Osteocyte (in vitro differentiated cells): ENCODE measurements at places on chromosomes 6 and 20. TPM values are rescaled to one million over a fixed set of nuclear protein-coding genes. Genes with fewer than 3 reads are reported as not detected.

DNA sequence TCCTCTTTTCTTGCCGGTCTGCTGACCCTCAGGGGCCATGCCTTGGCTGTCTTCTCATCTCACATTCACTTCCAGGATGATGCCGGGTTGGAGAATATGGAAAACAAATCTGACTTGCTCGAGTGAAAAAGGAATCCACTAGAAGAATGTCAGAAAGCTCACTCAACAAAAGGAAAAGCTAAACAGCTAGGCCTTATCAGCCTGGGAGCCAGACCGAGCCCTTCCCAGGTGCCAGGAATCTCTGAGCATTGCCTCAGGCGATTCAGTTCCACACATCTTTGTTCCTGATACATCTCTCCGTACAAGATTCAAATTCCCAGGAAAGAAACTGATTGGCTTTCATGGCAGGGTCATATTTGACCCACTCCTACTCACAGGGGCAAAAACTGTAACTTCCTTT is 9.2 kb upstream of the OSER1 start:
- no peak overlapping the region for H3K27ac ChIP-seq
- H3K4me3 ChIP-seq = no peak overlapping the region
- peaks cover 16% of the 10 kb centered on the region for H3K36me3 ChIP-seq
- H3K4me1 ChIP-seq = peaks cover 16% of the 10 kb centered on the region
- DNase-seq = no peak

DNA sequence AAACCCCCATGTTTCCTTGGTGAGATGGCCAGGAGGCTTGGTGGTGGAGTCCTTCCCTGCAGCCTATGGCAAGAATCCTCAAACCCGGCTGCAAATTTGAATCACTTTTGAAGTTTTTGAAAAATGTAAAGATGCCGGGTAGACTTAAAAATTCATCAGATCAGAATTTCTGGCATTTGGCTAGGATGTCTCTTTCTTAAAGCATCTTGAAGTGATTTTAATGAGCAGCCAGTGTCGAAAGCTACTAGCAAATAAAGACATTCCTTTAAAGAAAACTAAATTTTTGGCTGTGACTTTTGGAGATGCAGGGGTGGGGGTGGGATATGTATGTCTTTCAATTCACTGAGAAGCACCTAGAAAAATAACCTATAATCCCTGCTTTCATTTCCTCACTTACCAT is 25.6 kb upstream of the NOX3 start:
- no peaks in the 10 kb centered on the region for H3K36me3 ChIP-seq

GRCh38 chr20:49517805-49518100 is 35.3 kb upstream of the KCNB1 start:
- DNase-seq = no peak
- no peak overlapping the region for H3K4me3 ChIP-seq
- H3K27me3 ChIP-seq = peaks cover 4% of the 10 kb centered on the region
- no peak overlapping the region for H3K27ac ChIP-seq
- peaks cover 45% of the 10 kb centered on the region for H3K36me3 ChIP-seq

DNA sequence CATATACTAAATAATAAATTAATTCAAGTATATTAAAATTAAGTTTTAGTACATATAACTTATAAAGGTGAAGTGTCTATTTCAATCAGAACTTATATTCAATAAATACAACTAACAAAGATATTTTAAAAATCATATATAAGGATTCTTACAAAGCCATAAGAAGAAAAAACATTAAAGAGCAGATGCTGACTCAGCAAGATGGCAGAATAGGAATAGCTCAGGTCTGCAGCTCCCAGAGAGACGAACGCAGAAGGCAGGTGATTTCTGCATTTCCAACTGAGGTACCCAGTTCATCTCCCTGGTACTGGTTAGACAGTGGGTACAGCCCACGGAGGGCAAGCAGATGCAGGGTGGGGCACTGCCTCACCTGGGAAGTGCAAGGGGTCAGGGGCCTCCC is 811.1 kb downstream of the EYS start:
- DNase-seq = no peak
- no peak overlapping the region for H3K27ac ChIP-seq
- peaks cover 7% of the 10 kb centered on the region for H3K27me3 ChIP-seq
- H3K36me3 ChIP-seq = no peaks in the 10 kb centered on the region

GRCh38 chr6:33770124-33770832 is 18.7 kb downstream of the LEMD2 start:
- DNase-seq = no peak
- peaks cover 53% of the 10 kb centered on the region for H3K4me1 ChIP-seq
- H3K27me3 ChIP-seq = no peaks in the 10 kb centered on the region
- peak overlapping the region; percentile 89 for H3K27ac ChIP-seq

DNA sequence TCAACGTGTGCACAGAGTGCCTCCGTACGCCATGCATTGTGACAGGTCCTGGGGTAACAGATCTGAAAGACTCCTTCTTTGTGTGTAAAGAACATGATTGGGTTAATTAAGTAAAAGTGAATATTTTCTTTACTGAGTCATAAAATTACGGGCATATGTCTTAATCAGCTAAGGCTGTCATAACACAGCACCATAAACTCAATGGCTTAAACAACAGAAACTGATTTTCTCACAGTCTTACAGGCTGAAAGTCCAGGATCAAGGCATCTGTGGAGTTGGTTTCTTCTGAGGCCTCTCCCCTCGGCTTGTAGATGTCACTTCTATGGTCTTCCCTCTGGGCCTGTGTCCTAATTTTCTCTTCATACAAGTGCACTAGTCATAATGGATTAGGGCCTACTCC is 176.9 kb downstream of the MTFR2 start:
- H3K36me3 ChIP-seq = no peaks in the 10 kb centered on the region
- no peaks in the 10 kb centered on the region for H3K27me3 ChIP-seq
- no peak for DNase-seq
- no peak overlapping the region for H3K27ac ChIP-seq
- H3K4me3 ChIP-seq = no peak overlapping the region

DNA sequence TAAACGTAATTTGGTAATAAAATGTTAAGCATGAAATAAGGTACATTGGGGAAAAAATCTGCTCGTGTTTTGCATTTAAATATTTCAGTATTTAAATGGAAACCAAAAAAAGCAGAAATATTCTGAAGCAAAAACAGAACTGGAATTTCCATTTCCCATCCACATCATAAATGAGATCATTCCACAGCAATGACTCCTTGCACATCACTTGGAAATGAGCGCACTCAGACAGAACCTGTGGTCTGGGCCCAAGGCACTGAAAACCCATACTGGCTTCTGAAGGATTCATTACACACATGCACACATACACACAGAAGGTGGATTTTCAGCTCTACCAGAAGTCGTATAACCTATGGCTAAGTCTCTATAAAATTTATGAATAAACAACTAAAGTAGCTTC is 174.8 kb downstream of the IBTK start:
- no peaks in the 10 kb centered on the region for H3K36me3 ChIP-seq
- no peaks in the 10 kb centered on the region for H3K27me3 ChIP-seq
- DNase-seq = no peak

DNA sequence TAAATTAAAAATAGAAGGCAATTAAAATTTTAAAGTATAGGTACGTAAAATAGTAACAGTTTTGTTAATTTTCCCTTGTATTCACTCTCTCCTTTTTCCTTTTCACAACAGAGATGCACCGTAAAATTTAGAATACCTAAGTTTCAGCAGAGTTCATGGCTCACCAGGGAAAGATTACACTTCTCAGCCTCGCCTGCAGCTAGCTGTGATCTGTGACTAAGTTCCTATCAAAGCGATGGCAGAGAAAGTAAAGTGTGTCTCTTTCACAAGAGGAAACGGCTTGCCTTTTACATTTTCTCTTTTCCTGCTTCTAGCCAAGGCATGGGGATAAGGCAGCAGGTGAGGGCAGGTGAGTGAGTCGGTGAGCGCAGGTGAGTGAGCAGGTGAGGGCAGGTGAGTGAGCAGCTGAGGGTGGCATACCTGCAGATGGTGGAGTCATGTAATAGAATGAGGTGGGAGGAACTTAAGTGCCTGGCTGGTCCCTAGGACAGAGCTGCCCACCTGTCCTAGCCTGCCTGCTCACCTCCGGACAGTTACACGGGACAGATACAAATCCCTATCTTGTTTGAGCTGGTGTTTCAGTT is 30.9 kb downstream of the ZFP64 start:
- H3K27ac ChIP-seq = no peak overlapping the region
- H3K4me3 ChIP-seq = no peak overlapping the region
- DNase-seq = no peak
- H3K27me3 ChIP-seq = no peaks in the 10 kb centered on the region
- peaks cover 57% of the 10 kb centered on the region for H3K36me3 ChIP-seq

GRCh38 chr6:123016431-123017103 is 20.5 kb downstream of the CLVS2 start:
- H3K4me3 ChIP-seq = no peak overlapping the region
- H3K4me1 ChIP-seq = no peaks in the 10 kb centered on the region

DNA sequence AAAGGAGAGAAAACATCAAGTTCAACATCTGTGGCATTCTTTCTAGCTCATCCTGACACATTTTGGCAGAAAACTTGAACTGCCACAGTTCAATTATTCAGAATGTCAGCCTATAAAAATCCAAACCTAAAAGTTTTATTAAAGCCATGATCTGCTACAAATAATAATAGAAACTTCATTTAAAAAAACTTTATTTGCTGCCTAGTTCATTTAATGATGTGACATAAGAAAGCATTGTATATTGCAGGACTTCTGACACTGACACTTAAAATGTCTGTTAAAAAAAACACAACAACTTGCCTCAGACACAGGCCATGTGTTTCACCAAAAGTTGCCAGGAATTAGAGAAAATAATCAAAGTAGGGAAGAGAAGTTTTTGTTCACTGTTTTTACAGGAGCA is 88.3 kb upstream of the HTR1E start:
- no peak for DNase-seq
- no peak overlapping the region for H3K27ac ChIP-seq
- H3K4me3 ChIP-seq = no peak overlapping the region
- H3K4me1 ChIP-seq = no peaks in the 10 kb centered on the region
- H3K36me3 ChIP-seq = no peaks in the 10 kb centered on the region
- H3K27me3 ChIP-seq = no peaks in the 10 kb centered on the region

DNA sequence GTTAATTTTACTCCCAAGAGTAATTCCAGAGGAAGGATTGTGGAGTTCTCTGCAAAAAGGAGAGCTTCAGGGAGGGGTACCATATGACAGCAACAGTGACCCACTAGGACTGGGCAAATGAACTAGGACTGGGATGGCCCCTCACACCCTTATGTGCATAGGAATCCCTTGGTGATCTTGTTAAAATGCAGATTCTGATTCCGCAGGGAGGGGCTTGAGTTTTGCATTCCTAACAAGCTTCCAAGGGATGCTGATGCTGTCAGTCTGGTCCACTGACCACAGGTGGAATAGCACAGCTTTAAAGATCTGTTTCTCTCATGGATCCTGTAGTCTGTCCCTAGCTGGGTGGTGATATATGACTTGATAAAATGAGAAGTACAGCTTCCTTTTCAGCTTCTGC is 6.3 kb upstream of the FOXA2 start:
- DNase-seq = no peak
- no peak overlapping the region for H3K4me3 ChIP-seq
- peaks cover 79% of the 10 kb centered on the region for H3K27me3 ChIP-seq
- peaks cover 2% of the 10 kb centered on the region for H3K36me3 ChIP-seq
- H3K4me1 ChIP-seq = no peaks in the 10 kb centered on the region

GRCh38 chr20:41064377-41064776 is 35.8 kb downstream of the TOP1 start:
- no peak for DNase-seq
- H3K27ac ChIP-seq = no peak overlapping the region
- H3K4me3 ChIP-seq = no peak overlapping the region
- peaks cover 14% of the 10 kb centered on the region for H3K4me1 ChIP-seq

DNA sequence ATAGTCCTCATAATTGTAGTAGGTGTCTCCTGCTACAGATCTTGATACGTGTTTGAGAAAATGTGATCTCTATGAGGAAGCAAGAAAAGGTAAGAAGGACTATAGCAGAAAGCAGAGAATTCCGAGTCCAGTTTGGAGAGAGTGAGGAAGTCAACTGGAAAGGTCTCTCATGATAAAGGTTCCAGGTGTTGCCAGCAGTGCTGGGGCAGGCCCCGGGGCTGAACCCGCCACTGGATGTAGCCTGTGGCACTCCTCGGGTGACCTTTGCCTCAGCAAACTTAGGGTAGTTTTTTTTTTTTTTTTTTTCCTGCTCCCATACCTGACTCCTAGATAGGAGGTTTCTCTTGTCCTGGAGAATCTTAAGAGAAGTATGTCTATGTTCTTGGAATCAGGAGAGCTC is 62.8 kb downstream of the FAM120B start:
- no peak overlapping the region for H3K27ac ChIP-seq
- no peak for DNase-seq
- no peaks in the 10 kb centered on the region for H3K27me3 ChIP-seq
- H3K4me3 ChIP-seq = no peak overlapping the region
- peaks cover 45% of the 10 kb centered on the region for H3K4me1 ChIP-seq

GRCh38 chr20:52279706-52280105 is 88.1 kb upstream of the ZFP64 start:
- H3K27me3 ChIP-seq = peaks cover 17% of the 10 kb centered on the region
- H3K27ac ChIP-seq = no peak overlapping the region
- no peak overlapping the region for H3K4me3 ChIP-seq

DNA sequence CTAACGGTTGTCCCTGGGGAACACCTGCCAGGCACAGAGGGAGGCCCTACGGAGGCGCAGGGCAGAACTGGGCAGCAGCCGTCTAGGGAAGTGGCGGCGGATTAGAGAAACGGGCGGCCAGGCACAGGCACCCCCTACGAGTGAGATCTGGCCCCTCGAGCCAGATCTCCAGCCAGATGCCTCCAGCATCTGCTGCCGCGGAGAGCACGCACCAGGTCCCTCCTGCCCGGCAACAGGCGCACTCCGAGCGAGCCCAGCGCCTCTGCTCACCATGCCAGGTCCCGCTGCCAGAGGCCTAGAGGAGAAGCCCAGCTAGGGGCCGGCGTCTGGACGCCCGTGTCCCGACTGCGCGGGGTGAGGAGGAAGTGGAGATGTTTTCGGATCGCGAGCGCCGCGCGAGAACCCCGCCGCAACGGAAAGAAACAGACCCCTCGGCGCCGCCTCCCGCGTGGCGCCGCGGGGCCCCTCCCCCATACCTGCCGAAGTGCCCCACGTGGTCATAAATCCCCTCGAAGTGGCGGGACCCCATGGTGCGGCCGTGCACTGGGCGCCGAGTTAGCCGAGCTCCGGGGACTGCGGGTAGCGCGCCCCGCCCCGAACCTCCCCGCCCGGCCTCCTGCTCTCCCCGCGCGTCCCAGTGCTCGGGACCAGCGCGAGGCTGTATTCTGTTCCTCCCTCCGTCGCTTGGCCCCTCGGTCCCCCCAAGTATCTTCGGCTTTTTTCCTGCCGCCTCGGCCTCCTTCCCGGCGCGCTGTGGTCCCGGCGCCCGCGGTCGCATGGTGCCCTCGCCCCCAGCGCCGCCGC is at the start of gene SLC22A16:
Gene SLC22A16, minus strand, starts transcription at position 568 of the 804 bp plus-strand sequence. Its CDS starts 39 bp downstream, at position 529.
- H3K4me3 ChIP-seq = no peak within 1 kb of the TSS
- no peak for DNase-seq
- H3K4me1 ChIP-seq = no peaks in the 10 kb centered on the region
- no peak within 1 kb of the TSS for H3K27ac ChIP-seq
- no peaks in the 10 kb centered on the region for H3K36me3 ChIP-seq

The SUMO4 gene
- 1.5 and 2.9 TPM in 2 replicates for total RNA-seq

The PEX6 gene
- 27.1 and 27.3 TPM in 2 replicates for total RNA-seq

The SLC52A3 gene
- total RNA-seq = not detected in 2 replicates

The COL20A1 gene
- not detected in 2 replicates for total RNA-seq

The GPX5 gene
- total RNA-seq = not detected in 2 replicates

The OR2H1 gene
- total RNA-seq = not detected in 2 replicates
